Uterus (tissue), 4 donors: ENCODE measurements at places on chromosomes 5 and 9. TPM values are rescaled to one million over a fixed set of nuclear protein-coding genes. Genes with fewer than 3 reads are reported as not detected.

DNA sequence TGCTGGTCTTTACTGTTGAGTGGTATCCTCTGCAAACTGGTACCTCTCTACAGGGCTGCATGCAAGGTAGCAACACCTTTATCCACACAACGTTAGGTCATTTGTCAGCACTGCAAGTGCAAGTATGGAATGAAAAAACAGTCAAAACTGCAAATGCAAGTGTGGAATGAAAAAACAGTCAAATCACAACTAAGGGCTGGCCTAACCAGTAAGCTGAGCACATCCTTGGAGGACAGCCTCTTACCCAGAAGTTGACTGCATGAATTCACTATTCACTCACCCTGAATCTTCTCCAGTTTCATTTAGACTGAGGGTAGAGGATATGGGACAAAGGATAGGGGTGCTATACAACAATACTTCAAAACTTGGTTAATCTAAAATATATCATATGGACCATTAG lies 158.4 kb downstream of the PPP2R2B start:
- DNase-seq: no peak

Gene ADAM19
- 25.6 TPM for total RNA-seq

DNA sequence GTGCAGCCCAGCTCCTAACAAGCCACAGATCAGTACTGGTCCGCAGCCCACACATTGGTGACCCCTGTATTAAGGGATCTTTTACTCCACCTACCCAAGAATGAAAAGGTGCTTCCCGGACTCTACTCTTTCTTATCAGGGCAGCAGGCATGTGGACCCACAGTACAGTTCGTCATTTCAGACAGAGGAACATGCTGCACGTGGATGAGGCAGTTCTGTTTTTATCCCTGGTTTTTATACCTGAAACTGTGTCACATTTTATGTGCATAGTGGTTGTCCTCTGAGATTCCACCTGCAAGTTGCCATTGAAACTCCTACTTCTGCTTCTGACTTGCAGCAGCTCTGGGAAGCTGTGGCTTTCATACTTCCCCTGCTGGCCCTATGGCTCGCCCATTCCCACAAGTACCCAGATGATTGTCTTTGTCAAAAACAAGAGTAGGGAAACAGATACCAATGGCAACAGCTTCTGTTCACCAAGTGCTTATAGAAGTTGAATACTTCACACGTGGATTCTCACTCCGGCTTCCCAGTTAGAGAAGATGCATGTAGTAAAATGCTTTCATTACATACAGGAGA lies 208.0 kb downstream of the TRIO start:
- no peak for DNase-seq

Gene CDH9
- total RNA-seq: not detected

GRCh38 chr5:658103-658502 lies 35.0 kb downstream of the TPPP start:
- DNase-seq: no peak

GRCh38 chr9:37156205-37156604 lies 35.8 kb downstream of the ZCCHC7 start:
- no peak for DNase-seq
